ENCODE measurements at places on chromosomes 12 and 14.

- peak; percentile 6 for DNase-seq
Measured at GRCh38 chr14:70514168-70515069, 20.4 kb downstream of the ADAM20 start.

DNA sequence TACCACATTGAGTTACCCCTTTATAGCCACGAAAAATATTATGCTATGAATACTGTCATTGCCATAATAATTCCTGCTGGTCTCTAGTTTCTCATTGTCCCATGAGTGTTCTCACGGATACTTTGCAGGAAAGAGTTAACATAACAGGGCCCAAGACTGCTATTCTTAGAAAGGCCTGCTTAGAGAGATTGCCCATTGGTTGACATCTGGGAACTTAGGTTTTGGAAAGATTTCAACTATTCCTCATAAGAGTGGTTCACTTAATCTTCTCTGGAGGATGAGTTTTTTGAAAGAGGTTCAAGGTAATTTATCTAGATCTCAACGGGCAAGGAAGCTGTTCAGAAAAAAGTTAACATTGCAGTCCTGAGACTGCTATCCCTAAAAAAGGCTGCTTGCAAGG is 18.4 kb upstream of the PRPF39 start:
- DNase-seq: no peak

GRCh38 chr12:93122569-93123091 is 193.5 kb upstream of the EEA1 start:
- DNase-seq: no peak

DNA sequence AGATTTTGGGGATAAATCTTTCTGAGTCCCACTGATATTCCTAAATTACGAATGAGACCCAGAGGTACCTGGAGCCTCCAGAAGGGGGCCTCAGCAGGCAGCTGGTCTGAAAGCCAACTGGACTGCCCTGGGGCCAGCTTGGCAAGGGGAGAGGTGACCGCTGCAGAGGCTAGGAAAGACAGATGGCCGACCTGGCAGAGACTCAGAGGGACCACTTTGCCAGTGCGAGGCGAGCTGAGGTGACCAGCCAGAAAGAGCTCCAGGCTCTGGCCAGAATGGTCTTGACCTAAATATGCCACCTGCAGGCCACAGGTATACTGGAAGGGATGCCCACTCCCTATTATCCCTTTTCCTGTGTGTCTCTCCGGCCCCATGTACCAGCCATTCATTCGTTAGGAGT is 256.8 kb upstream of the GARIN6 start:
- peak; percentile 13 for DNase-seq

DNA sequence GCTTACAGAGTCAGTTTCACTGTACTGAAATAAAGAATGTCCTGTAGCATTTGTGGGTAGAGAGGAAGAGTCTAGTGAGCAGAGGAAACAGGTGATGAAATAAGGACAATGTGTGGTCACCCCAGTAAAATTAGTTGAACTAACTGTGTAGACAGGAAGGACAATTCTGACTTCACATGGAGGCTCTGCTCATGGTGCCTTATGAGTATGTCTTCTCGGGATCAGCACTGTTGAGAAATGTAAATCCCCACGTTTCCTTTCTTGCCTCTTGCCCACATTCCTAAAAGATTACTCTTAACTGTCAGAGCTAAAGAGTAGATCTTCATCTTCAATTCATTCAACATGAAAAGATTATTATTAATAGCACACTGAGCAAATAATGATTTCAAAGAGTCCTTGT is 113.2 kb upstream of the FLRT2 start:
- peak; percentile 44 for DNase-seq
